LHCN-M2 (cell line): ENCODE measurements at places on chromosomes 12 and 14. TPM values are rescaled to one million over a fixed set of nuclear protein-coding genes. Genes with fewer than 3 reads are reported as not detected.

DNA sequence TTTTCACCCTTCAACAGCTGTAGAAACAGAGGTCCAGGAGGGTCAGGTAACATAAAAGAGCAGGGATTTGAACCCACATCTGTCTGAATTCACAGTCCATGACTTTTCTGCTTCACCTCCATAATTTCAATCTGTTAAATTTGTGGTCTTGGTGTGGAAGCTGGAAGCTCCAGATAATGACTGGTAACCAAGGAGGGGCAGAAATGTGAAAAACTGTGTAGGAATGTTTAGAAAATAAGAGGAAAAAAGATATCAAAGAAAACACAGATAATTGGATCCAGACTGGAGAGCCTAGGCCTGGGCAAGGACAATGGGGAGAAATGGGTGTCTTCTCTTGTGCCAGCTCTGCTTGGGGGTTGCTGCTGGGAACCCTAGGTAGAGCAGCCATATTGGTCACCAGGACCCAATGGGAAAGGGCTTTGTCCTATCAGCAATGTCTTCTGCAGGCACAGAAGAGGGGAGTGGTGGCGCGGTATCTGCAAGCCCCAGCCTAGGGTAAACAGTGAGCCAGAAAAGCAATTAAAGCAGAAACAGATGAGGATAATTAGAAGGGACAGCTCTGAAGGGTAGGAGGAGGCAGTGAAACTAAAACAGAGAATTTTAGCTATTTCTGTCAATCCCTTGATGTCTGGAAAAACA lies 54.3 kb upstream of the CCDC91 start:
- DNase-seq, result no peak

DNA sequence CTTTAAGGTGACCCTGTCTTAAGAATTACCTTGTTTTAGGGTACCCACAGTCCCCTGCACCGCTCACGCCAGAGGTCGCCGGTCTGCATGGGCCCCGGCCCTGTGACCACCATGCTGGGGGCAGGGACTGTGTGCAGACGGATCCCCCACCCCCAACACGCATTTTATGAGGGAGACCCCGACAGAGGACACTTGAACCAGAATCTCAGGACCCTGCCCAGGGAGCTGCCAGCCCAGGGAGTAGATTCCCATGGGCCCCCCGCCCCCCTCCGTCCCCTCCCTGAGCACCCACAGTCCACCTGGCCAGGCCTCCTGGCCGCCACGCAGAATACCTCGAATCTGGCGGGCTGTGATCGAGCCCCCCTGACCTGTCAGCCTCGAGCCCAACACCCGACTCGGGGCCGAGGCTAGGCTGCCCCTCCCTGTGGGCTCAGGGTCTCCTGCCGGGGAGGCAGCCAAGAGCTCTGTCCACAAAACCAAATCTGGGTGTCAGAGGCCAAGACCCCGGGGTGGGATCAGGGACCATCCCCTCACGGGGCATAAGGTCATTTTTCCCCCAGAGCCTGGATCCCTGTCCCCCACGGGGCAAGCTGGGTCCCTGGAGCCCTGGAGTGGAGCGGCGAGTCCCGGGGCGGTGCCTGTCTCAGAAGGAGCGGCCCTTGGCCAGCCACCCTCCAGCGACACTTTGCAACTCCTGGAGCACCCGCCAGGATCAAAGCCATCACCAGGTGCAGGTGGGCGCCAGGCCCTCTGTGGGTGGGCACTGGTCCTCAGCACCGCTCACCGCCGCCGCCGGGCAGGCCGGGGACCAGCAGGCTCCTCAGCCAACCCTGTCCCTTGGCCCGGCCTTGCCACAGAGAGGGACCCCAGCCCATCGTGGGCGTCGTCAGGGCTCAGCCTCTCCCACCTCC lies 155.8 kb upstream of the PKP2 start:
- no peak for DNase-seq

Gene KCNJ8
- 0.11 and 0.13 TPM in 2 replicates for total RNA-seq

Gene TAS2R20
- total RNA-seq, result 0.51 and 0.75 TPM in 2 replicates

DNA sequence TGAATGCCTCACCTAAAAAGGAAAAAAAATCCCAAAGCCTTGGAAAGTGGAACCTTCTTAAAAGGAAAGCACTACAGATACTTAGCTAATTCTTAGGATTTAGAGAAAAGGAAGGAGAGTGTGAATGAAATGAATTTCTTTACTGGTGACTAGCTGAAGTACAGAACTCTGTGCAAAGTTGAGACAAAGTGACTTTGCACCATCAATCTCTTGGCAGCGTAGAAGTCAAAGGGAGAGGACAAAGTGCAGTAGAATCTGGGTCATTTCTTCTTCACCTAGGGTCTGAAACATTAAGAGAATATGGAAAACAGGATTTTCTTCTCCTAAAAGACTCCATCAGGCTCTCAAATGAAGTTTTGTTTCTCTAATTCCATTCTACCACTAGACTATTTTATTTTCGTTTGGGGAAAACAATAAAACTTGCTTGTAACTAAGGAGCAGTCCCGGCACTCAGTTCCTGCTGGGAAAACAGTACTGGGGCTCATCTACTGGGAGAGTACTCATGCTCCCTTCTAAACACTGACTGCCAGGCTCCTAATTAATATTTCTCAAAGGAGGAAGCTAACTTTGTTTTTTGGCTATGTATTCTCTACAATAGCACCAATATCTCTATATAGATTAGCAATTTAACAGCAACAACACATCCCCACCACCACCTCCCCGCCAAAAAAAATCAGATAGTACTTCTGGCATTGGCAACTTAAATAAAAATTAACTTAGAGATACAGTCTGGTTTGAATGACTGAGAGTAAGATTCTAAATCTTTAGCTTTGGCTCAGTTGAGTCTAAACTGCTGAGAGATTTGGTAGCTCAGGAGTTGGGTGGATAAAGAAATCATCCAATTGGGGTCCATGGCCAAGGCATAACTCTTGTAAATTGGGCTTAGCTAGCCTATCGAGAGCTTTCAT lies 110.7 kb downstream of the SLC15A5 start:
- DNase-seq, result no peak

Gene NAA30
- 20.7 and 21.2 TPM in 2 replicates for total RNA-seq

DNA sequence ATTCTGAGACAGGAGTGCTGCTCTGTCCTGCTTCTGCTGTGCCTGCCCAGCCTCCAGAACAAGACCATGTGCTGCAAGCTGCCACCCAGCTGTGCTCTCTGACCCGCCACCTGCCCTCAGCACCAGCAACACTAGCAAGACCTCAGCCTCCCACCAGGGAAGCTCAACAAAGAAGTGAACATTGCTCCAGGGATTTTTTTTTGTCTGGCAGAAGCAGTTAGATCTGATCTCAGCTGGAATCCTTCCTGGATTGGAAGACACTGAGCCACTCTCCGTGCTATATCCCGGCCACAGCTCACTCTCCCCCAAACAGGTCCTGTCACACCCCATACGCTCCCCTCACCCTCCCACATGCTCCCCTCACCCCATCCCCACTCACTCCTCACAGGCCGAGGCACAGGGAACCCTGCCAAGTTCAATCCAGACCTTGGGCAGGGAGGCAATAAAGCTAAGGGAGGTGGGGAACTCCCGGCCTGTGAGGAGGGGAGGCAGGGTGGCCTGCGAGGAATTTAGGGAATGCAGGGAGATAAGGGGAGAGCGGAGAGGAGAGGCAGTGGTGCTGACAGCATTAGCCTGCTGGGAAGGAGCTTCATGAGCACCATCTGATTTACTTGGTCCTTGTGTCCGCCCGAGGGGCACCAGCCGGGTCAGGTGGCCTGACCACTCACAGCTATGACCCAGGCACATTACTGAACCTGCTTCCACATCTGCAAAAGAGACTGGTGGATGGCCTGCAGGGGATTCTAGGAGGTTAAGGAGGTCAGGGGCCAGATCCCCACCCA lies 29.7 kb downstream of the CCDC85C start:
- no peak for DNase-seq

- DNase-seq, result no peak
These were observed 27.1 kb upstream of the PLD4 start for GRCh38 chr14:104897330-104898194.

Gene MYBPC1
- total RNA-seq, result not detected in 2 replicates

DNA sequence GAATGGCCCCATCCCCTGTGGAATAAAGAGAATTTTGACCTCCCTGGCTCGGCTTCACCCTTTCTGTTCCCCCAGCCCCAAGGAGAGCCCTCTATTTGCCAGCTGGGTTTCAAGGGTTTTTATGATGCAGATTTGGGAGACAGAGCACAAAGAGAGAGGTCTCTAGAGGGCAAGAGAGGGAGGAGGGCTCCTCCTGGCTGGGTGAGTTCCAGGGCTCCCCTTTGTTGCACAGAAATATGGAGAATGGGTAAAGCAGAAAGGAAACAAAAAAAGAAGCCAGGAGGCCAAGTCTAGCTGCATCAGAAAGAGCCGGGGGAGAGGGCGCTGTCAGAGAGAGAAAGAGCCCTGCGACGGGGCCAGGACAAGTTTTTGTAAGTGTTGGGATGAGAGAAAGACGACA lies 319.6 kb upstream of the RTL1 start:
- DNase-seq, result no peak
